ENCODE measurements at places on chromosomes 3 and 15.

DNA sequence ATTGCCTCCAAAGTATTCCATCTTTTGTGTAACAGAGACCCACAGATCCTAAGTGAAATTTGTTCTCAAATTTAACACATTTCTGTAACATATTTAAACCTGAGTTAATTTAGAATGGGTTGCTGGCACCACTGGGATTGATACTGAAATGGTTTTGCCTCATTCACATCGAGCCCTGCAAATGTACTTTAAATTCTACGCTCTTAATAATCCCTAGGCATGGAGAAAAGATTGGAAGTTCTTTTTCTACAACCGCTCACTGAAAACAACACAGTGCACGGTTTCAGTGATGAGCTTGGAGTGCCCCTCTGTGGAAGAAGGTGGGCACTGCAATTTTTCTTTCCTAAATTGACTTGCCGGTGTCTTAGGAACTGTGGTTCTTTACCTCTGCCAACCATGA, 109.9 kb upstream of the ATP11B start:
- H3K4me3 ChIP-seq, result no peak overlapping the region
- H3K4me1 ChIP-seq, result no peaks in the 10 kb centered on the region
- peak; percentile 72 for DNase-seq
- no peaks in the 10 kb centered on the region for H3K36me3 ChIP-seq
- H3K27me3 ChIP-seq, result no peaks in the 10 kb centered on the region

DNA sequence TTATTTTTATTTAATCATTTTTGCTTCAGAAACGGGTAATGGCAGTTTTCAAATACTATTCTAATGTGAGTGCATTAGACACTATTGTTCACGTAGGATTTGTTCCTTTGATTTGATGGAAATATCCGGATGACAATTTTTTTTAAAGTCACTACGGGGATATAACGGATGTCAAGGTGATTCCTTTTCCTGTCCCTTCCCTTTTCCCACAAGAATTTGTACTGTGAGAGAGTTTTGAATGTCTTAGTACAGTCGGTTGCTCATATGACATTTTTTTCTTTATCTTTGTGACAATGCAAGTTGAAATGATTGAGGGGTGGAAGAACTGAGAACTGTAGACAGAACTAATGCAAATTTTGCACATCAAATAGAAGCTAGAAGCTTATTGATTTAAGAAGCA, 209.5 kb downstream of the GRM7 start:
- H3K27me3 ChIP-seq, result no peaks in the 10 kb centered on the region
- no peak overlapping the region for H3K4me3 ChIP-seq
- DNase-seq, result no peak
- no peaks in the 10 kb centered on the region for H3K36me3 ChIP-seq
- H3K27ac ChIP-seq, result no peak overlapping the region

DNA sequence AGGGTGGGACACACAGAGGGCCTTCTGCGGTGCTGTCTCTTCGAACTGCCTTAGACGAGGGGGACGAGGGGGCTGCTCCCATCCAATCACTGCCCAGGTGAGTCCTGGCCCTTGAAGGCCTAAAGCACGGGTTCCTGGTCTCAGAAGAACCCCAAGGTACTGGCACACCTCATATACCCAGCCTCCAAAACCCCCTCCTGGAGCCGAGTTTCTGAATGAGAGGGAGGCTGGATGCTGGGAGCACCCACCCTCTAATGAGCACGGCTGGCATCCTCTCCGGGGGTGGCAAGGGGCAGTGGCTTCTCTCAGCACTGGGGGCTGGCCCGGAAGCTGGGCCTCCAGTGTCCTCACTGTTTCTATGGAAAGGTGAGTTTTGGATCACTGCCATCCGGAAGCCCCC, 165.6 kb downstream of the LRRK1 start:
- no peaks in the 10 kb centered on the region for H3K27me3 ChIP-seq
- DNase-seq, result no peak
- no peaks in the 10 kb centered on the region for H3K36me3 ChIP-seq
- no peak overlapping the region for H3K4me3 ChIP-seq

DNA sequence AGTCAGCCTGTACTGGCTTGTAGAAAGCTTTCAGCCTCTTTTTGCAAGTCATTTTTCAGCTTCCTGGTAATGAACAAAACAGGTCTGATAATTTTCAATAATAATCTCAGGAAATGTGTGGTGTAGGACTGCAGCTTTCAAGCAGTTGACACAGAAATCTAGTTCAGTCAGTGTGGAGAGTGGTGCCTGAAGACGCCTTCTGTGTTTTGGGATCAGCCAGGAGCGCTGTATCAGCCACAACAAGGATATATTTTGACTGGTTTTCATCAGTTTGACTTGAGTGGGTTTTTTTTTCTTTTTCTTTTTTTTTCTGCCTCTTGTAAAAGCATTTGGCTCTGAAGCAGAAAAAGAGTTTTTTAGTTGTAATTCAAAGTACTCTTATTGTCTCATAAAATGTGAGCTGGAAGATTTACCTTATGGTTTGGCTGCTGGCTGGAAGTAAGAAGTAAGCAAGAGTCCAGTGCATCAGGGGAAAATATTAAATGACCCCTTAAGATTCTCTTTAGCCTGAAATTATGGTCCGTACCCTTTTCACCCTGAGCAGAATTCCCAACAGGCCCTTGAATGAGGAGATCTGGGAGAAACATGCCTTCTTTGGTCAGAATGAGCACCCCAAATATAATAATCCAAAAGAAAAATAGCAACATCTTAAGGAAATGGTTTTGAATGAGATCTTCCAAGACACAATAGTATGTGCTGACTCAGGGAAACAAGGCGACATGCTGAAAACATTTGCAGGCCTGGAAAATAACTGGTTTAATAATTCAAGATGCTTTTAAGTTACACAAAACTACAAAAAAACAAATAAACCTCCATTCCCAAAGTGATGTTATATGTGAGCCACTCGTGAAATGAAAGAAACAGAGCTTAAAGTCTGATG, 332.7 kb upstream of the ADAMTS9 start:
- no peak overlapping the region for H3K4me3 ChIP-seq
- H3K27me3 ChIP-seq, result no peaks in the 10 kb centered on the region
- H3K4me1 ChIP-seq, result no peaks in the 10 kb centered on the region

GRCh38 chr3:134743006-134743405, 52.1 kb upstream of the EPHB1 start:
- no peak overlapping the region for H3K27ac ChIP-seq
- H3K4me1 ChIP-seq, result no peaks in the 10 kb centered on the region
- no peaks in the 10 kb centered on the region for H3K27me3 ChIP-seq
- no peaks in the 10 kb centered on the region for H3K36me3 ChIP-seq

DNA sequence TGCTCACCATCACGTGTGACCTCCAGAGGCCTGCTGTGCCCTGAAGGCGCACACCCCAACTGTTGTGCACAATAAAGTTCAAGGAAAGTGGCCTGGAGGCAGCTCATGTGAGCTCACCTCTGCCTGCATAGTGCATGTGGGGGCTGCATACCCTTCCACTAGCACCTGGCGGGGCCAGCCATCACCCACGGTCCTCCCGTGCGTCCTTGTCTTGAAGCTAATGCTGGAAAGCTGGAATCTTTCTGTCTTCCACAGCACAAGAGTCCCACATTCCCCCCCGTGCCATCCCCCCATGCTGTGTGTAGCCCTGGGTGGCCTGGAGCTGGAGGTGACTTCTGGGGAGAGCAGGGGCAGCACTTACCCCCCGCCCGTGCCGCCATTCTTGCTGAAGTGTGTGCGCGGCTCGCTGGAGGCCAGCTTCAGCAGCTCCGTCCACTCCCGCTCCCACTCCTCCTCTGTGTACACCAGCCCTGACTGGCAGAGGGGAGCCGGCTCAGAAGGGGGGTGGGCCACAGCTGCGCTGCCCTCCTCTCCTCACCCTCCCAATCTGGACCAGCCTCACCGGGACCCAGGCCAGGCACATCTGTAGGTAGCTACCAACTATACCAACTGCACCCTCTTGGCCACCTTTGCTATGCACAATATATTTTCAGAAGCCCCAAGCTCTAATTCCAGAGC, 199.5 kb downstream of the KLF13 start:
- no peak overlapping the region for H3K4me3 ChIP-seq
- H3K36me3 ChIP-seq, result no peaks in the 10 kb centered on the region
- H3K27me3 ChIP-seq, result no peaks in the 10 kb centered on the region
- no peak overlapping the region for H3K27ac ChIP-seq
- H3K4me1 ChIP-seq, result no peaks in the 10 kb centered on the region

- no peaks in the 10 kb centered on the region for H3K36me3 ChIP-seq
- DNase-seq, result no peak
- H3K4me3 ChIP-seq, result no peak overlapping the region
- peaks cover 3% of the 10 kb centered on the region for H3K4me1 ChIP-seq
Measured at GRCh38 chr3:189317911-189318310, 146.1 kb downstream of the TPRG1 start.

DNA sequence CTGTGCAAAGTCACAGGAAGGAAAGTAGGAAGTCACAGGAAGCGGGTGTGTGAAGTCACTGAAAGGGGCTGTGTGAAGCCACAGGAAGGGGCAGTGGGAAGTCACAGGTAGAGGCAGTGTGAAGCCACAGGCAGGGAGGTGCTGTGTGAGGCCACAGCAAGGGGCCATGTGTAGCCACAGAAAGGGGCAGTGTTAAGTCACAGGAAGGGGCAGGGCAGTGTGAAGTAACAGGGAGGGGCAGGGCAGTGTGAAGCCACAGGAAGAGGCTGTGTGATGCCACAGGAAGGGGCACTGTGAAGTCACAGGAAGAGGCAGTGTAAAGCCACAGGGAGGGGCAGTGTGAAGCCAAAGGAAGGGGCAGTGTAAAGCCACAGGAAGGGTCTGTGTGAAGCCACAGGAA, 36.5 kb downstream of the GASK1A start:
- no peaks in the 10 kb centered on the region for H3K4me1 ChIP-seq
- no peaks in the 10 kb centered on the region for H3K36me3 ChIP-seq
- no peak for DNase-seq
- H3K4me3 ChIP-seq, result no peak overlapping the region
- H3K27ac ChIP-seq, result no peak overlapping the region
- H3K27me3 ChIP-seq, result no peaks in the 10 kb centered on the region

DNA sequence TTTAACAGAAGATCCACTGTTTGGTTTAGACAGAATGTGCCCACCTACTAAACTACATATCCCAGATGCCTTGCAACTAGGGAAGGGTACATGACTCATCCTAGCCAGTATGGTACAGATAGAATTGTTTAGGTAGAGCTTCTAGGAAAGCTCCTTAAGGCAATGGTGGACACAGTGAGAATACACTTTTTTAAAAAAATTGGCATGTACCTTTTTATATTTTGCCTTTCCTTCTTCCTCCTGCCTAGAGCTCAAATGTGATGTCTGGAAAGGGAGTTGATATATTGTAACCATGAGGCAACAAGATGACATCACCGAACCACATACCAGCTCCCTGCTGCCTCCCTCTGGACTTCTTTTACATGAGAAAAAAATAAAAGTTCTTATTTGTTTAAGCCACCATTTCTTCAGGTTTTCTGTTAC, 14.4 kb upstream of the C3orf80 start:
- DNase-seq, result no peak
- no peak overlapping the region for H3K4me3 ChIP-seq
- no peaks in the 10 kb centered on the region for H3K36me3 ChIP-seq
- no peak overlapping the region for H3K27ac ChIP-seq
- no peaks in the 10 kb centered on the region for H3K4me1 ChIP-seq

GRCh38 chr3:15033103-15033502, 32.0 kb downstream of the MRPS25 start:
- H3K36me3 ChIP-seq, result peaks cover 90% of the 10 kb centered on the region
- no peak for DNase-seq
- H3K27ac ChIP-seq, result no peak overlapping the region
- H3K27me3 ChIP-seq, result no peaks in the 10 kb centered on the region
- no peaks in the 10 kb centered on the region for H3K4me1 ChIP-seq

- H3K27ac ChIP-seq, result peak overlapping the region; percentile 4
- H3K4me1 ChIP-seq, result no peaks in the 10 kb centered on the region
- H3K4me3 ChIP-seq, result no peak overlapping the region
Measured at GRCh38 chr15:70025413-70026296, 72.1 kb downstream of the TLE3 start.
